ENCODE measurements at places on chromosomes 4 and X.
A peak's percentile ranks its signal among the peaks of the same experiment; 100 is the strongest.

DNA sequence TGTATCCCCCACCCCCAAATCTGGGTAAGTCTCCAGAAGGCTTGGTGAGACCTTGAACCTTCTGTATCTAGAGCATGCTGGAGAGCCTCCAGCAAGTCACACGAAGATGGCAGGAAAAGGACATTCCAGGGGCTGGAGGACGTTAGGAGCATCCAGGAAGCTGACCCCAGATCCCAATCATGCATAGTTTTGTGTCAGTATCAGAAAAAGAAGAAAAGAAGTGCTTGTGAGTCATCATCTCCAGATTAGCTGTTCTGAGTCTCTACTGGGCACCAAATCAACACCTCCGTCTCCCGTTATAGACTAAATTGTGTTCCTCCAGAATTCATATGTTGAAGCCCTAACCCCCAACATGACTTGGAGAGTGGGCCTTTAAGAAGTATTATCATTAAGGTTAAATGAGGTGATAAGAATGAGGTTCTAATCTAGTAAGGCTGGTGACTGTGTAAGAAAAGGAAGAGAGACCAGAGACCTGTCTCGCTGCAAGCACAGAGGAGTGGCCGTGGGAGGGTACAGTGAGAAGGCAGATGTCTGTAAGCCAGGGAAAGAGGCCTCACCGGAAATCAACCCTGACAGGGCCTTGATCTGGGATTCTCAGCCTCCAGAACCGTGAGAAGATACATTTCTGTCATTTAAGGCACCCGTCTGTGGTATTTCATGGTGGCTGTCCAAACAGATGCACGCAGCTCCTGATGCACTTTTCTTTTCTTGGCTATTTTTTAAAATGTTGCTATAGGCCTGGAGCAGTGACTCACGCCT is 38.1 kb upstream of the CLDN24 start:
- DNase-seq, result no peak

DNA sequence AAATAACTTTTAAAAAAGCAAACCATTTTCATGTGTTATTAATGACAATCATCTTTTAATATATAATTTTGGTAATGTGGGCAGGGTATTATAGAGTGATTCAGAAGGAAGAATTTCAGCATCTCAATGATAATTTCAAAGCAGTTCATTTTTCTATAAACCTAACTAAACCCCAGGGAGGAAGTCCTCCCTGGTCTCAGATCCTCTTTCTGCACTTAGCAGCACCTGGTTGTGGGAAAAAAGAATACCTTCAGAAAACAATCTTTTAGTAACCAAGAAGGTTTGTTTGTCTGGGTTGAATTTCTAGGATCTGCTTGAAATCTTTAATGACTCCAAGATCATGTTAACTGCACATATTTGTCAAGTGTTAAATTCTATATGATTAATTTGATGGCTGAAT is 29.9 kb downstream of the DKK2 start:
- DNase-seq, result peak; percentile 10

DNA sequence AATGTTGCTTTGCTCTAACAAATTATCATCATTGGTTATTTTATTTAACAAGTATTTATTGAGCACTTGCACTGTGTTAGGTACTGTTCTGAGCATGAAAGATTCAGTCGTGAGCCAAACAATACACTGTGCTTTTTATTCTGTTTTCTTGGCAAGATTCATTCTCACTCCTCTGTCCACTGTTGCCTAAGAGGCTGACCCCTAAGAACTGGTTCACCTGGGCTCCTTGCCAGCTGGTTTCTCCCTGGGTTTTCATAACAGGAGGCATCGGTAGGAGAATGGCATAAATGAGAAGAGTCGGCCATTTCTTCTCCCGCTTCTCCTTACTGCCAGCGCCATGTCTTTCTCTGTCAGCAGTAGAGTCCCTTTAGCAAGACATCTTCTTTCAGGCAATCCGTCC is 243.7 kb upstream of the DIAPH2 start:
- no peak for DNase-seq

DNA sequence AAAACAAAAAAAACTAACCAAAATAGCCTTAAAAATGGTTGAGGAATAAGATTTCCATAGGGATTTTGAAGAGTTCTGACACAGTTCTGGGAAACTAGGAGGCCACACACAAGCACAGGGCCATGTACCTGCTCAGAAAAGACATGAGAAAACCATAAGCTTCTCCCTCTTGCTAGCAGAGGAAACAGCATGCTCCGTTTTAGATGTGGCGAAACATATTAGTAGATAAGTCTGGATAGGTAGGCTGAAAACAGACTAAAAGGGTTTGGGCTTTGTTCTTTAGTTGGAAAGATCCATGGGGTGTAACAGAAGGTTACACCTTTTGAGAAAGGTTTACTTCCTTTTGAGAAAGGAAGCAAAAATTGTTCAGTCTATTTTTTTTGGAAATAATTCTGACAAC is 10.9 kb downstream of the VSIG4 start:
- DNase-seq, result no peak

- peak; percentile 10 for DNase-seq
Measured at GRCh38 chrX:47723689-47724088, 64.7 kb upstream of the UXT start.

- no peak for DNase-seq
Measured at GRCh38 chrX:134715930-134716619, 57.8 kb upstream of the PLAC1 start.

DNA sequence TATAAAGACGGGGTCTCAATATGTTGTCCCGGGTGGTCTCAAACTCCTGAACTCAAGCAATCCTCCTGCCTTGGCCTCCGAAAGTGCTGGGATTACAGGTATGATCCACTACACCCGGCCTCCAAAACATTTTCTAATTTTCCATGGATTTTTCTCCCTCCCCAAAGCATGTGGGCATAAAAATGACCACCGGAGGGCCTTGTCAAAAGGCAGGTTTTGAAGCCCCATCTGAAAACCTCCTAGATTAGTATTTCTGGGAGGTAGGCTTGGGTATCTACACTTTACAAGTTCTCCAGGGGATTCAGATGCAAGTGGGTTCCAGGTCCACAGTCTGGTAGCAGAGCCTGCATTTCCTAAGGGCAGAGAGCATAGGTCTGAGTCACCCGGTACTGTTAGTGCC is 1.4 kb upstream of the GPR173 start:
- DNase-seq, result no peak

GRCh38 chrX:10648614-10649013 is 28.2 kb upstream of the MID1 start:
- DNase-seq, result no peak

Measured in GM10248 (cell line).